Motor neuron (in vitro differentiated cells): ENCODE measurements at places on chromosomes 4 and X. TPM values are rescaled to one million over a fixed set of nuclear protein-coding genes. Genes with fewer than 3 reads are reported as not detected.

DNA sequence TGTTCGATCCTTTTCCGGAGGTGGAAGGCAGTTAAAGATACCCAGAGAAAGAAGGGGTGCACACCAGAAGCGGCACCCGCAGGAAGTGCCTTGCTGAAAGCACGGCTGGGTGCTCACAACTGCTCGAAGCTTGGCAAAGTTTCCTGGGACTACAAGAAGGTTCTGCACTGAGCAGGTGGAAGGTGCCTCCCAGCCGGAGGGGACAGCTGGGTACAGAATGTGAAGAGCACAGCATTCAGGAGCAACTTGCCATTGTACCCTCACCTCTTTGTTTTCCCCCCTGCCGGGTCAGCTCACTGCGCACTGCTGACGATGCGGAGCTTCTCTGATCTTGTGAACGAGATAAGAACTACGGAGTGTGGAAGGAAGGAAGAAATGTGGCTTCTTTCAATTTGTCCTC, 289.2 kb downstream of the FBXW7 start:
- no peak for ATAC-seq

- ATAC-seq = no peak
Observed at GRCh38 chr4:95105983-95106382, 348.2 kb downstream of the BMPR1B start.

GRCh38 chr4:73988061-73988460, at the start of gene PPBP:
Gene PPBP (minus strand): TSS chr4:73988190. CDS start chr4:73988103, 87 bp downstream.
- no peak for ATAC-seq

GRCh38 chr4:15689540-15689939, 7.9 kb downstream of the FAM200B start:
- ATAC-seq = no peak

DNA sequence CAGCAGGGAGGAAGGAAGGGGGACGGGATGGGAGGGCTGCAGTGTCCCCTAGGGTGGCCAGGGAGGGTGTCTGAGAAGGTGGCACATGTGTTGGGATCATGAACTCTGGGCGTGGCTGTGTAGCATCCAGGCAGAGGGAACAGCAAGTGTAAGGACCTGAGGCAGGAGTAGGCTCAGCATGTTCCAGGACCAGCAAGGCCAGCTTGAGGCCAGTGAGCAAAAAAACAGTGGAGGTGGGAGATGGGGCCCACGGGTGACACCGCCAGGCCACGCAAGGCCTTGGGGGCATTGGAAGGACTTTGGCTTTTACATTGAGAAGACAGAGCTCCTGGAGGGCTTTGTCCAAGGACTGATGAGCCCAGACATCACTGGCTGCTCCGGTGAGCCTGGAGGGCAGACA, 16.5 kb upstream of the WFS1 start:
- ATAC-seq = no peak

DNA sequence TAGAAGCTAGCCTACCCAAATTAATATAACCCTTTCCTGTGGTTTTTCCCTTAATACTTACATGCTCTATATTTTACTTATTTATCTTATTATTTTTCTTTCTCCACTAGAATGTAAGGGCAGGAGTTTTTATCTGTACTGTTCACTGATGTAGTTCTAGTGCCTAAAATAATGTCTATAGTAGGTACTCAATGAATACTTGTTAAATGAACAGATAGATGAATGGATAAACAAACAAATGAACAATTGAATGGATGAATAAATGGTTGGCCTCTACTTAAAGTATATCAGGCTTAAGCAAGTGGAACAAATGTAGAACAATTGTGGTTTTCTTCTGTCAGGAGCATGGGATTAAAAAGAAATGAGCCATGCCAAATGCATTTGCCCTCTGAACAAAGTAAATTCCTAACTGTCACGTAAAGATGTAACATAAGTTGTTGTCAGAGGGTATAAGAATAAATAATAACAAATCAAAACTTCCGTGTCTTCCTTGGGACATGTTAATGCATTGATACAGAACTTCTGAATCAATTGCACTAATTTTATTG, 54.1 kb downstream of the SYTL5 start:
- no peak for ATAC-seq

DNA sequence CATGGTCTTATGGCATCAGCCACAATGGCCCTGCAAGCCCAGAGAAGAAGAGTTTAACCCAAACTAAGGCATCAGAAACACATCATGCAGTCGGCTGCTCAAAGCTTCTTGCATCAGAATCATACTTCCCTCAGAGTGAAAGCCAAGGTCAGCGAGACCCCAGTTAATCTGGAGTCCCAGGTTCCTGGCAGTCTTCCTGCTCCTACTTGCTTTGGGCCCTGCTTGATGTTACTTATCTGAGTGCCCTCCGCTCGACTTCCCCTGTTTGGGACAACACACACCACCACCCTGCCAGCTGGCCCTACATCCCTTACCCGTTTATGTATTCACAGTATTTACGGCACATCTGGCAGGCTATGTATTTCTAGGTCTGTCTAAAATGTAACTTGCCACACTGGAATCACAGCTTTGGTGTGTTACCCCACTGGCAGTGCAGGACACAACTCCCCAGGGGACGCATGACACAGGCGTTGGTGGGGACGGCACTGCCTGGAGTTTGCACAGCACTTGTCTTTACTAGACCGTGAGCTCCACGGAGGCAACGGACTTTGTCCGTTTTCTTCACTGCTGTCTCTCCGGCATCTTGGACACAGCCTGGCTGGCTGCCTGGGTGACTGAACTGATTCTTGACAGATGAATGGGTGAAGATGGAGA, 22.8 kb downstream of the CRMP1 start:
- no peak for ATAC-seq

- ATAC-seq = no peak
Observed at GRCh38 chrX:119288890-119289393, 52.9 kb downstream of the PGRMC1 start.

GRCh38 chrX:37454537-37455285, 105.5 kb downstream of the PRRG1 start:
- no peak for ATAC-seq

GRCh38 chr4:81490403-81491160, 18.9 kb upstream of the RASGEF1B start:
- ATAC-seq = no peak

Gene PHOX2B
- total RNA-seq = 0.16 and 0.20 TPM in 2 replicates

Gene SLC10A3
- total RNA-seq = 16.4 and 20.3 TPM in 2 replicates

Gene RNF128
- total RNA-seq = 8.4 and 9.5 TPM in 2 replicates

Gene CTAG1A
- not detected in 2 replicates for total RNA-seq
